Esophagus squamous epithelium (tissue), 5 donors: ENCODE measurements at places on chromosomes 7 and 10.

DNA sequence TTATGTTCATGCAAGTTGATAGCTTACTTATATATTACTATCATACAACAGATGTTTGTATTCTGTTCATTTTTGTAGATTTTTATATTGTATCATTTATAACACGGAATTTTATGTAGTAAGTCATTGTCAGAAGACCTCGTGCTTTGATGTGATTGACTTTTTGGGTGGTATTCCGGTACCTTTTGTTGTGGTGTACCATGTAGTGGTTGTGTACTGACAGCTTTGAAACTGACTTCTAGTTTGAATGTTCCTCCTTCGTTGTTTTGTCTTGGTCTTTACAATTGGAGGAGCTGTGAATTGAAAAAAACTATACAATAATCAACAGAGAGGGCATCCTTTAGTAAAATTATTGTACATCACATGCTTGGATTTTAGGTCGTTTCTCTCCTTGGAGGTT, 61.5 kb downstream of the WAC start:
- no peaks in the 10 kb centered on the region for H3K36me3 ChIP-seq
- H3K27ac ChIP-seq, result no peak overlapping the region
- H3K4me1 ChIP-seq, result peaks cover 6% of the 10 kb centered on the region
- H3K4me3 ChIP-seq, result no peak overlapping the region
- DNase-seq, result no peak

DNA sequence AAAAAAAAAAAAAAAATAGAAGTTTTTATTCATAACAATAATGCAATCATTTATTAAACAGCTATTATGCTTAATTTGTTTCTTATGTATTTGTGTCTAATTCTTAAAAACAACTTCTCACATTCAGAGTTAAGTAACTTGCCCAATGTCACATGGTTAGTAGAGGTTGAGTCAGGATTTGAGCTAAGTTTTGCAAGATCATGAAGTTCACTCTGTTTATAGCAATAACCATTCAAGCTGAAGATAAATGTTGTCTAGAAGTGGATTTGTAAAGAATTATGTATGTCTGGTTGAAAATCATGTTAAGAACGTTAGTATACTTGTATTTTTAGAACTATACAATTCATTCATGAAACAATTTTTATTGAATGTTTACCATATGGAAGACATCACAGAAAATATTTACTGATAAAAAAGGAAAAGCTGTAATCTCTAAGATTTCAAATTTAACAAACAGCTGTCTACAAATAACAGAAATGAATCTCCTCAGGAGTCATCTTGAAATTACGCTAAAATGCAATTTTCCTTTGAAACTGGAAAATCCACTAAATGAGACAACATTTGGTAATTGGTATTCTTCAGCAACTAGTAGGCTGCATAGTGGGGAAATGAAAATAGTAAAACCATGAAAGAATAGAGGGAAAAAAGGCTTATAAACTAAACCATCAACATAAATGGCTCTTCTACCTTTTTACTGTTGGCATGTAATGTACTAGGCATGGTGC, 70.5 kb upstream of the AHR start:
- no peak overlapping the region for H3K27ac ChIP-seq
- H3K4me3 ChIP-seq, result no peak overlapping the region
- H3K36me3 ChIP-seq, result no peaks in the 10 kb centered on the region
- no peak for DNase-seq
- no peaks in the 10 kb centered on the region for H3K4me1 ChIP-seq

DNA sequence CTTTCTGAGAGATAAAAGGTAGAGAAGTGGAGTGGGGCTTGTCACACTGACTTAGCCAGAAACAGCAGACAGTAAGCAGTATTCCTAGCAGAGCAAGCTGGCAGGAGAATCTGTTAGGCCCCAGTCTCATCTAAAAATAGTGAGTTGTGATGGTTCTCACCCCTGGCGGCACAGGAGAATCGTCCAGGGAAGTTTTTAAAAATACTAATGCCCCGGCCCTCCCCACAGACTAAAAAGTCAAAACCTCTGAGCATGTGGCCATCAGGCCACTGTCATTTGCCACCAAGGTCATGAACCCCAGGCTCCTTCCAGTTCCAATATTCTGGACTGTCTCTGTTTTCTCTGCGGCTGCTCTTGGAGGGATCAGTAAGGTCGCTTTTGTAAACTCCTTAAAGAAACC, 34.0 kb downstream of the LYZL1 start:
- peaks cover 7% of the 10 kb centered on the region for H3K4me1 ChIP-seq
- no peaks in the 10 kb centered on the region for H3K27me3 ChIP-seq
- no peak overlapping the region for H3K27ac ChIP-seq
- no peaks in the 10 kb centered on the region for H3K36me3 ChIP-seq
- no peak for DNase-seq

DNA sequence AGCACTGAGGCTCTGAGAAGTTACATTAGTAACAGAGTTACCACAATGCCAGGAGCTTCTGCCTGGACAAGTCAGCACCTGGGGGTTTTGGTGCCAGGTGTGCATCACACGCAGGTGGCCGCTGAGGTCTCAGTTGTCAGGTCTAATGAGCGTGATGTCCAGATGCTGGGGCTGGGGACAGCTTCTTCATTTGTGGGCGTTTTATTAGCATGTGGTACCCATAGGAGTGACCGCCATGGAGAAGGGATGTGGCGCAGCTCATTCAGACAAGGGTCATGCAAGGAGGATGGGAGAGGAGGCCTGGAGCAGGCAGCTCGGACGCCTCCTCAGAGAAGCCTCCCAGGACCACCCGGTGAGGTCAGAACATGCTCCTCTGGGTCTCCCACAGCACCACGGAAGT, 27.8 kb downstream of the FAM241B start:
- no peak overlapping the region for H3K4me3 ChIP-seq
- no peaks in the 10 kb centered on the region for H3K27me3 ChIP-seq
- DNase-seq, result no peak
- H3K4me1 ChIP-seq, result no peaks in the 10 kb centered on the region

GRCh38 chr10:88927416-88927690, 25.2 kb downstream of the ACTA2 start:
- no peaks in the 10 kb centered on the region for H3K36me3 ChIP-seq
- no peaks in the 10 kb centered on the region for H3K27me3 ChIP-seq
- H3K4me3 ChIP-seq, result no peak overlapping the region
- peak overlapping the region; percentile 76 for H3K27ac ChIP-seq

DNA sequence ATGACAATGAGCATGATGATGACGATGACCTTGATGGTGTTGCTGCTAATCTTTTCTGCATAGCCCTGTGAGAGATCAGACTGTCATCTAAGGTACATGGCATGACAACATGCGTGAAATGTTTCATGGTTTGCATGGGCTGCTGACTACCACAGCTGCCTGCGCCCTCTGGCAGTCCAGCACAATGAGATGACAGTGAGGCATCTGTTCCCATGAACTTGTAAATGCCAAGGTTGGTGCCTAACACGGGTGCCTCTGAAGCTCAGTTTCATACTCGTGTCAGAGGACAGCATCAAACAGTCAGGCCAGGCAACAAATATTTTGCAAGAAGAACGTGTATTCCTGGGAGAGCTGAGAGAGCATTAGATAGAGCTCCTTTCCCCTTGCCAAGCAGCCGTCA, 122.0 kb upstream of the PRKCQ start:
- no peak overlapping the region for H3K4me3 ChIP-seq
- H3K36me3 ChIP-seq, result no peaks in the 10 kb centered on the region
- no peak overlapping the region for H3K27ac ChIP-seq
- no peak for DNase-seq

DNA sequence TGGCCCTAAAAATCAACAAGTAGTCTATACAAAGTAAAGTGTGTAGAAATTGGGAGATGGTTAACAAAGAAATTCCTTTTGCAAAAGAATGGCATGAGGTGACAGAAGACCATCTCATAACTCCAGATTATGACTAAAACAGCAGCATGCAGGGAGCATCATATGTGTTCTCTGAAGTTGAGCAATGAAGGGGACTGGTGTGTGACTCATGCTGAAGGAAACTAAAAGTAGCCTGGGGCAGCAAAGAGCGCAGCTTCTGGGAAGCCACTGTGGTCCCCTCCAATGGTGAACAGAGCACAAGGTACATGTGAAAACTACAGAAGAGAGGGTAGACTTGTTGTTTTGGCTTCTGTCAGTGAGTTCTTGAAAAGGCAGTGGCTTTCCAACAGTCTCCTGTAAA, 133.4 kb downstream of the MACC1 start:
- H3K27ac ChIP-seq, result peak overlapping the region; percentile 40
- no peaks in the 10 kb centered on the region for H3K36me3 ChIP-seq
- DNase-seq, result no peak
- H3K4me1 ChIP-seq, result peaks cover 6% of the 10 kb centered on the region

DNA sequence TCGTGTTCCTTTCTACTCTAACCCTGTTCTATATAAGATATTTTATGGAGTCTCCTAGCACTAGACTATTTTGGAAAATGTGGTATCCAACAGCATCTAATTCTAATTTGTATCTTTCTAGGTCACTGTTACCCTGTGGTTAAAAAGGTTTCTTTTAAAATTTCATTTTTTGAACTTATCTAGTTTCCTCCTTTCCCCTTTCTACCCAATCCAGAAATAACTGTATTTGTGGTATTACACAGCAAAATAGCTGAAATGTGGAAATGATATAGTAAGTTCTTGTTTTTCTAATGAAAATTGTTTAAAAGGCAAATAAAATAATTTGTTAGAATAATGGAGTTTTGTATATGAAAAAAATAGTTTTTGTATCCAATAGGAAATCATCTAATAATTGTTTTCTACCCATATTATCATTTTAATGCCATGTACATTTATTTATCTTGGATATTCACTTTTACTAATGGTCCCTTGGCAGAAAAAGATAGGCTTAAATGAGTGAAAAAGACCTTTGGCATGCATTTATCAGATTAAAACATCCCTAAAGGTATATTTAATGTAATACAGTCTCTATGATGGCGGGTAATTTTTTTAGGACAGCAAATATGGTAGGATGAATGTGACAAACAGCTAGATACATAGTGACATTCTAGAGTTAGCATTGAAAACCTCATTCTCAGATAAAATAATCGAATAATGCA, 175.5 kb upstream of the PLXDC2 start:
- H3K27me3 ChIP-seq, result no peaks in the 10 kb centered on the region
- no peak for DNase-seq
- H3K4me3 ChIP-seq, result no peak overlapping the region
- no peaks in the 10 kb centered on the region for H3K4me1 ChIP-seq
- no peaks in the 10 kb centered on the region for H3K36me3 ChIP-seq

DNA sequence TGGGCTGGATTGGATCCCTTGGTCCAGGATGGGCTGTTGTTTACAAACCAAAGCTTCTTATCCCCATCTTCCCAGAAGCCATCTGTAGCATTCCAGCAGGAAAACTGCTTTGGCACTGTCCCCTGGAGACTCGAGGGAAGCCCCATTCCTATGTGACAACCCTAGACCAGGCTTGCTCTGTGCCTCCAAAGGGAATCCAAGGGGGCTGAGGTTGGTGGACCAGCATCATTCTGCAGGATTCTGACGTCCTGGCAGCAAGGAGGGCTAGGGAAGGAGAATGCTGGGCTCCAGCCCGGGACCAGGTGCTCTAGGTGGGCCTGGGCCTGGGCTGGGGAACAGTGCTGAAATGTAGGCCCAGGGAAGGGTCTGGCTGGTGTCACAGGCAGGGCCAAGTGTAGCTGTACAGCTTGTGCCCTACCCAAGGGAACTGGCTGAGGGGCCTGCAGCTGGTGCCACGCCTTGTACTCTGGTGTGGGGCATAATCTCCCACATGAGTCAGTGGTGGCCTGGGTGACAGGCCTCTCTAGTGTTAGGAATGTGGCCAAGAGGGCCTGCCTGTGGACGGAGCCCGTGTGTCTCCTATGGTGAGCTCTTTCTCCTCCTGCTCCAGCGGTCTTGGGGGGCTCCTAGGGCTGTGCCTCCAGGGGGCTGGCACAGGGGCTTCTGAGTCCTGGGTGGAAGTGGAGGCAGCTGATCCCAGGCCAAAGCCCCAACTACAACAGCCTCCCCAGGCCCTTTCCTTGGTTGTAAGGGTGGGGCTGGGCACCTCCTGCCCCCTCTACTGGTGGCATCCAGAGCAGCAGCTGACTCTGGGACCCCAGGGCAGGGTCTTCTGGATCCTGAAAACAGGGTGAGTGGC, 25.2 kb downstream of the TRIM8 start:
- no peaks in the 10 kb centered on the region for H3K36me3 ChIP-seq
- H3K27me3 ChIP-seq, result no peaks in the 10 kb centered on the region
- peaks cover 28% of the 10 kb centered on the region for H3K4me1 ChIP-seq
- H3K4me3 ChIP-seq, result no peak overlapping the region
- peak overlapping the region; percentile 41 for H3K27ac ChIP-seq

DNA sequence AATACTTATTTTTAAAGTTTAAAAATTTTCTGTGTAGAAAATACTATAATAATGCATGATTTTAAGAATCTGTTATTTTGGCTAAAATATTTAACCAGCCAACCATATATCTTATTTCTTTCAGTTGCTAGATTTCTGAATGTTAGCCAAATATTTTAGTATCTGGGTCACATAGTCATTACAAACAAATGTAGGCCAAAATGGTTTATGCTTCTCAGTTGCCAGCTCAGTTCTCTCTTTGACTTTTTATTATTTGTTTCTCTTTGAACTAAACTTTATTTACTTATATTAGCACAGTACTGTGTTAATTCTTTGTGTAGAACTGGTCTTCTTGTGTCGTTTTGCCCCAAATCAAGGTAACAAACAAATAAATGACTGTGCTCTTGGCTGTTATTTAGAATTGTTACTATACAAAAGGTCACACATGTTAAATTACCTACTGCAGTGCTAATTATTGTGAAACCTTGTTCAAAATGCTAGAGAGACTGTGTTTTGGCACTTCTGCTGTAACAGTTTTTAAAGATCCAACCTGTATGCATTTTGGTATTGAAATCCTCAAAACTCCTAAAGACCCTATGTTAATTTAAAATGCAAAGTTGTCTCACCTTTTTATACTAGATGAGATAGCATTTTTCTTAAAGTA, 39.8 kb downstream of the ZEB1 start:
- no peaks in the 10 kb centered on the region for H3K36me3 ChIP-seq
- H3K27me3 ChIP-seq, result no peaks in the 10 kb centered on the region
- DNase-seq, result no peak
- H3K4me3 ChIP-seq, result no peak overlapping the region
- no peak overlapping the region for H3K27ac ChIP-seq

DNA sequence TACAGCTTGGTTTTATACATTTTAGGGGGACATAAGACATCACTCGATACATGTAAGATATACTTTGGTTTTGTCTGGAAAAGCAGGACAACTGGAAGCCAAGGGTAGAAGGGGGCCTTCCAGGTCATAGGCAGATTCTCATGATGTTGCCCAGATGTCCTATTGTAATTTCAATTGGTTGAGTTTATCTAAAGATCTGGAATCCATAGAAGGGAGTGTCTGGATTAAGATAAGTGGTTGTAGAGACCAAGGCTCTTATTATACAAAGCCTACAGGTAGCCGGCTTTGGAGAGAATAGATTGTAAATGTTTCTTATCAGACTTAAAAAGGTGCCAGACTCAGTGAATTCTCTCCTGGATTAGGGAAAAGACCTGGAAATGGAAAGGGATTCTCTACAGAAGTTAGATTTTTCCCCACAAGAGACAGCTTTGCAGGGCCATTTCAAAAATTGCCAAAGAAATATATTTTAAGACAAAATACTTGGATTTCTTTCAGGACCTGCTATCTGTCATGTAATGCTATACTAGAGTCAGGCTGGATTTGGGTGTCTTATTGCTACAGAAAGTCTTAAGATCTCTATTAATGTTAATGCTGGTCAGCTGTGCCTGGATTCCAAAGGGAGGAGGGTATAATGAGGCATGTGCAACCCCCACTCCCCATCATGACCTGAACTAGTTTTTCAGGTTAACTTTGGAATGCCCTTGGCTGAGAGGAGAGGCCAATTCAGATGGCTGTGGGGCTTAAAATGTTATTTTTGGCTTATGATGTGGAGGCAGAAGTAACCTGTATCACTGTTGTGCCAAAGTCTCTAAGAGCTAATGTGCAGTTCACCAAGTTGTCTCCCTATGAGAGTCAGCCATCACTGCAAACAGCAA, 511.1 kb upstream of the C7orf33 start:
- H3K27ac ChIP-seq, result no peak overlapping the region
- H3K27me3 ChIP-seq, result no peaks in the 10 kb centered on the region
- no peaks in the 10 kb centered on the region for H3K36me3 ChIP-seq
- no peak for DNase-seq
- H3K4me1 ChIP-seq, result no peaks in the 10 kb centered on the region
